ENCODE measurements at places on chromosomes 7 and 10.

- no peak for DNase-seq
Measured at GRCh38 chr10:35416619-35417312, 80.5 kb downstream of the CCNY start.

DNA sequence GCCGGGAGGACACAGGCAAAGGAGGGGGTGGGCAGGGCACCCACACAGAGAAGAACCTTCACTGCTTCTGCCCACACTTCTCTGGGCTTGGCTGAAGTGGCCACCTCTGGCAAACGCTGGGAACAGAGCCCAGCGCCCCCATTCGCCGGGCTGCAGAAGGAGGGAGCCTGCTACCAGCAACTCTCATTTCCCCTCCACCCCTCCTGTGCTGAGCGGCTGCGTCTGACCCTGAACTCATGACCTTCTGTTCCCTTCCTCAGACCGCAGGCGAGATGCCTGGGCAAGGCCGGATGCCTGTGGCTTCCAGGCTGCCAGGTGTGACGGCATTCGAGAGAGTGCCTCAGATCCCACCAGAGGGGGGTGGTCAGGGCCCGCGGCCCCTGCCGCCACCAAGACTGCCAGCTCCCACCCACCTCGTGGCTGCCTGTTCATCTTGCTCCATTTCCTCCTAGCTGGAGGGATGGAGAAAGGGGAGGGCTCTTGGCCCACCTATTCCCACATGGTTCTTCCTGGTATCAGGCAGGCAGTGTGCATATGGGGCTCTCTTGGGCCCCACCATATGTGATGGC lies 19.8 kb downstream of the DNAJB12 start:
- no peak for DNase-seq

GRCh38 chr10:120705309-120705708 lies 145.9 kb upstream of the WDR11 start:
- DNase-seq: no peak

GRCh38 chr10:104300002-104300735 lies 31.2 kb downstream of the GSTO2 start:
- no peak for DNase-seq

DNA sequence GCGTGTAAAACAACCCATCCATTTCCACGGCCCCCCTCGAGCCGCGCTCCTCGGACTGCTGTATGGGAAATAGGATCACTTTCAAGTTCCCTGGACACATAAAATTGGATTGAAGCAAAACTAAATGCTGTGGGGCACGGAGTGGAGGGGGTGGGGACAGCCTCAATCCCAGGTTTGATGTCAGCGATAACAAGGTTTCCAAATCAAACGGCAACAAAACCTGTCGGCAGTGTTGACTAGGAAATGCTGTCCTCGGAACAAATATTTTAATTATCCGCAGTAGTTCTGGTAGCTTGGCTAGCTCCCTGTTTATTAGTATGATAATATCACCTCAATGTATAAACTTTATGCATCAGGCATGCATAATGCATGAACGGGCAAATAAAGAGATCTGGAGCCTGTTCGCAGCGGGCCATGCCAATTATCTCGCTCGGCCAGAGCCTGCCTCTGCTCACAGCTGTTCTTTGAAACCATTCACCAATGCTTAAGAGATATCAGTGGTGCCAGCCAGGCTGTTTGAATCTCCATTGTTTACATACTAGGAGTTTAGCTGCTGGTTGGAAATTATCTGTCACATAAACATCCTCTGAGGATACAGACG lies 161.1 kb downstream of the PAXIP1 start:
- no peak for DNase-seq

DNA sequence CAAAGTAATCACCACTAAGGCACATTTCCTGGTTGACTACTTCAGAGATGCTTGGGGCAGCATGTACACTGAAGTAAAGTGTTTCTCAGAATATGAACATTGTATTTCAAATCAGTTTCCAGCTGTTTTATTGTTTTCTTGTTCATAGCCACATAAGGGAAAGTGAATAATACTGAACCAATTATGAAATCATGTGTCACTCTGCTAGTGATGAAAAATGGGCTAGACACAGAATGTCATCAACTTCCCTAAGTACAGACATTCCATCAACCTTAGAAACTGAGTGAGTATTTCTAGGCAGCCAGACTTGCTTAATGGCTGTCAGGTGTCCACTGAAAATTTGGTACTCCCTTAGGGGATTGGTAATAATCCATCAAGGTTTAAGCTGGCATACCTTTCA lies 603.5 kb downstream of the ARL4A start:
- no peak for DNase-seq

DNA sequence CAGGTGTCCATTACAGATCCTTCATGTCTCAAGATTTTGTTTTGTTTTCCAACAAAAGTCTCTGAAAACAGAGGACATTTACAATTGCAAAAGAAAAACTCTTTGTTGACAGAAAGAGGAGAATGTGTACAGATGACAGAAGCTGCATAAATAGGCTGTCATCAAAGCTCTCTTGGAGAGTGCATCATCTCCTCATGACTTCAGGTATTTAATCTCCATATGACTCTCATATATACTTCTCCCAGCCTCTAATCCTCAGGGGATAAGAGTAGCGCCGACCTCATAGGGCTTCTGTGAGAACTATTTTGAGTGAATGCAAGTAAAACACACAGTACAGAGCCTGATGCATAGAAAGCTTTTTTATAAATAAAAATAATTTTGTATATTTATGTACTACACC lies 48.1 kb upstream of the SEPTIN7 start:
- no peak for DNase-seq

DNA sequence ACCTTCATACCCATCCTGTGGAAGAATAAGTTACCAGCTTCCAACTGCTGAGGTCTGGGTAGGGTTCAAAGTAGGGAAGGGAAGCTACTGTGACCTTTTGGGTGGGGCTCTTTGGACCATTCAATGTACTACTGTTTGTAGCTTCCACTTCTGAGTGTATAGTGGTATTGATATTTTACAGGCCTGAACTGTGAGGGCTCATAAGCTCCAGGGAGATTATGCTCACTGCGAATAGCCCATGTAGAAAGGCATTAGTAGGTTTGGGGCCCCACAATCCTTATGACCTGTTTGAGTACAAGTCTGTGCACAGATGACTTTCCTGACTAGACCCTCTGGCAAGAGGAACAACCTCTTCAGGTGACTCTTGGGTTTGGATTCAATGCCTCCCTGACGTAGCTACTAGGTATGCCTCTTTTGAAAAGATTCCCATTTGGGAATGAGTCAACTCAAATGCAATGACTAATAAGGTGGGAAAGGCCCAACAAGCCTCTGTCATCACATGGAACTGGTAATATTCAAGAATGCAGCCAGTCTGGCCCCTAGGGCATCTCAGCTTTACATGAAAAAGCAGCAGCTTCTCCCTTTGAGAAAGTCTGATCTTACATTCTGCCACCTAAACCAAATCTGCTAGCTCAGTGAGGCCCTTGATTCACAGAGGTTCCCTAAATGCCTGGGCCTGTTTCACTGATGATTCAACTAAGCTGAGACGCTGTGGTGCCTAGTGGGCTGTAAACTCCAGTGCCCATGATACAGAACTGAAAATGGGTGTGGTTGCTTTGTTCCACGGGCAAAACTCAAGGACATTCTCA lies 79.8 kb downstream of the ABI1 start:
- DNase-seq: peak; percentile 14

GRCh38 chr7:6256109-6256483 lies 16.3 kb downstream of the CYTH3 start:
- DNase-seq: no peak

GRCh38 chr10:89992575-89992974 lies 291.2 kb downstream of the KIF20B start:
- no peak for DNase-seq

DNA sequence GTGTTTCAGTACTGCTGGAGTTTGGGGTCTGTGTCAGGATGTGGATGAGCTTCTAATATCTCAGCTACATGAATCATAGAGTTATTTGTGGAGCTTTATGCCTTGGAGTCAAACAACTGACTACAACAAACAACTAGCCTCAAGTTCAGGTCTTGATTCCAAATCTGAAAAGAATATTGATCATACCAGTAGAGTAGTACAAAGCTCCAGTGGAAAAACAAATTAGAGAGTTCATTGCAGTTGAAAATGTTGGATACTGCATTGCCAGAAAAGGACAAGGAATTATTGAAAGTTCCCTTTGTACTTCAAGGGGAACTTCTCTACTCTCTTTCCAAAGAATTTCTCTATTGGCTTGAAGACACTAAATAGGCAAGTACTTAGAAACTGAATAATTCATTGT lies 117.6 kb upstream of the CTTNBP2 start:
- DNase-seq: no peak

GRCh38 chr7:20816372-20816959 lies 29.8 kb upstream of the SP8 start:
- no peak for DNase-seq

- DNase-seq: no peak
Measured at GRCh38 chr10:124683814-124684213, 60.4 kb downstream of the FAM53B start.

GRCh38 chr10:61313460-61313859 lies 139.7 kb downstream of the TMEM26 start:
- DNase-seq: no peak

DNA sequence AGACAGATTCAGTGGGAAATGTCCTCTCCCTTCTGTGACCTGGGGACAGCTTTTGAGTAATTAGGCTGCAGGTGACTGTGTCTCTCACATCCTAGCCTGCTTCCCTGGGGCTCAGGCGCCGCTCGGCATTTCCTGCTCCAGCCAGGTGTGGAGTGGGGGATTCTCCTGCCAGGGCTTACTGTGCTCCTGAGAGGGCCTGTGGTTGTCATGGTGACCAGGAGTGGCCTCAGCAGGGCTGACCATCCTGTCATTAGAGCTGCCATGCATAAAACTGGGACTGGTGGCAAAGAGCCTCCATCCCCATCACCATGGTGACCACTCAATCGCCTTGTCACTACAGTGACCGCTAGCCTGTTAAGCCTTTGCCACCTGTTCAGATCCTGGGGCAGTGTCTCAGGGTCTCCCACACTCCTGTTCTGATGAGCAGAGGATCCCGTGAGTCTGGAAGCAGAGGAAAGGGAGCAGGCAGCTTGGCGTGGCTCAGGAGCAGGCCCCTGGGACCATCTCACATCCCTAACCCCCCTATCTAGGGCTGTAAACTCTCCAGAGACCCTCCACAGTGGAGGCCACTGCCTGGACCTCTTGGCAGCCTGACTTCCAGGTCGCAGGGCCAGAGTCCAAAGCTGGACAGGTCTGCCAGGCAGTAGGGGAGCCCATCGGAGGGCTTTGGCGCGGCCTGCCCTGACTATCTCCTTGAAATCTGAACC lies at the start of gene GCK:
Gene GCK (minus strand): TSS at position 154 of the 707 bp plus-strand sequence. CDS start 486 bp downstream, outside the sequence.
- DNase-seq: no peak

GRCh38 chr7:137151041-137151689 lies 192.4 kb downstream of the PTN start:
- no peak for DNase-seq

DNA sequence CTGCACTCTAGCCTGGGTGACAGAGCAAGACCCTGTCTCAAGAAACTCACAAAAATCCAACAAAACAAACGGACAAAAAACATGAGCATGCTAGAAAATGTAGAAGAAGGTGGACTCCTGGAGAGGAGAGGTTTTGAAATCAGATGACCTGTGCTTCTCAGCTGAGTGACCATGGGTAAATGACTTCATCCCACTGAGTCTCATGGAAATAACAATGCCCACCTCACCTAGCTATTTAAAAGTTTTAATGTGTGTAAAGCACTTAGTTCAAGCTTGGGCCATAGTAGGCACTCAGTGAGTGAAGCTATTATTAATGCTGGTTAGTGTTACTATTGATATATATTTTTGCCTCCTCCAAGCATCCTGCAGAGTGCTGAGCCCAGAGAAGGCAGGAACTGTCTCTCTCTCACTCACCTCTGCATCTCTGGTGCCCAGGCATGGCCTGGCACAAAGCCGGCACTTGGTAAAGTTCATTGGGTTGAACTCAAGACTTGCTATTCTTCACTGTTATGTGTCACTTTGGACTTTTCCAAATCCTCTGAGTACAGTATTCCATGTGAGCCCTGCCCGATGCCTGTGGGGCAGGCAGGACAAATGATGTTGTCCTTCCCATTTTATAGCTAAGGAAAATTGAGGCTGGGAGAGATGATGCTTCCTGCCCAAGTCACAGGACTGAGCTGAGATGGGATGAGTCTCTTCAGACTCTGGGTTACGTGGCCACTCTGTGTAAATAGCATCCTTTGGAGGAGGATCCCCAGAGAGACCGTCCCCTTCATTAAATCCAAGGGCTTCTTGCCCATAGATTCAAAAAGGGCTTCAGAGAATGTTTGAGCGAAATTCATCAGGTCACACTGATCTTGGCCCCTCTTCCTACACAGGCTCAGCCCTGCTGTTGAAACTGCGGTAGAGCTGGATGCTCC lies 81.4 kb upstream of the EMX2 start:
- DNase-seq: no peak

- DNase-seq: no peak
Measured at GRCh38 chr7:1748076-1748838, 78.2 kb downstream of the ELFN1 start.

DNA sequence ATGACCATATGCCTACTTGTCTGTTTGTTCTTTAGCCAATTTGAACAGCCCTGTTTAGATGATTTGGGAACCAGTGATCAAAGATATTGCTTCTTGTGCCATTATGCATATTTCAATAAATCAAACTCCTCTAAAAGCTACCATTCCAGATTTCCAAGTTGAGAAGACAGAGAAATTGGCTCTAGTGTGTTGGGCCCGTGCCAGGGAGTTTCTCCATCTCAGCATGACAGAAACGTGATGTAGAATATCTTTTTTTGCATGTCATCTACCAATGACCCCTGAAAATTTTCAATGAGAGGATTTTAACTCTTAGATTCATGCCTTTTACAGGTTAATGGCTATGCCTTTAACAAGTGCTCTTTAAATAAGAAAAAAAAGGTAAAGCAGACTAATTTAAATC lies 50.7 kb upstream of the CABCOCO1 start:
- DNase-seq: no peak

GRCh38 chr10:83012866-83013265 lies 1126.4 kb upstream of the GHITM start:
- no peak for DNase-seq

DNA sequence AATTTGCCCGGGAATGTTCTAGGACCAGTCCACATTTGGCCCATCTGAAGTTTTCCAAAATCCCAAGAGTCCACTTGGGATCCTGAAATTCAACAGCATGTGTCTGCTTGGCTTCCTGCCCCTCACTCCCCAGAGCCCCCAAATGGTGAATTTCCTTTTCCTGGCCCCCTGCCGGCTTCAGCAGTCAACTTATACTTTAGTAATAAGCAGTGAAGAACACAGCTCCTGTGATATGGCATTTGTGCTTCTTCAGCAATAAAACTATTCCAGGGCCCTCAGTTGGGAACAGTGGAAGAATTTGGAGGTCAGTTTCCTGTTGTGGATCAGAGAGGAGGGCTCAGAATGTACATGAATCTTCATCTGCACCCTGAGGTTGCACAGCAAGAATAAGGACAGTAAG lies 51.1 kb downstream of the PRF1 start:
- DNase-seq: no peak

- DNase-seq: no peak
Measured at GRCh38 chr7:129831424-129832058, 121.2 kb downstream of the UBE2H start.

DNA sequence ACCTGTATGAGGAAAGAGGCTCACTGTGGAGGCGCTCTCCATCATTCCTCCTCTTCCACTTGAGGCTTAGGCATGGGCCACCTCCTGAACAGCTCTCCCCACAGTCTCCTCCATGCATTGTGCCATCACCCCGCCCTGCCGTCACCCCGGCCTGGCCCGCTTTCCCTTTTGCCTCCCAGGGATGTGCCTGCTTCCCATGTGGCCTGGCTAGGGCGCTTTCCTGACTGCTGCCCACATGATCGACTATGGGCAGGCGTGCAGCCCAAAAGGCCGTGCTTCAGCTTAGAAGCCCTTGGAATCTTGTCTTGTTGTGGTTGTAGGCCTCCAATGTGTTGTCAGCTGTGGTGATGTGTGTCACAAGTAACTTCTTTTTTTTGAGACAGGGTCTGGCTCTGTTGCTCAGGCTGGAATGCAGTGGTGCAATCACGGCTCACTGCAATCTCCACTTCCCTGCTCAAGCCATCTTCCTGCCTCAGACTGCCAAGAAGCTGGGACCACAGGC lies 1.8 kb upstream of the ACTR3C start:
- no peak for DNase-seq

Measured in stimulated activated CD4-positive, alpha-beta T cell treated with anti-CD3 and anti-CD28 coated beads, TNF-alpha, amount 100 ng/mL, for 24 hours (primary cell).